Progenitor cell of endocrine pancreas (in vitro differentiated cells): ENCODE measurements at places on chromosomes 12 and 14. TPM values are rescaled to one million over a fixed set of nuclear protein-coding genes. Genes with fewer than 3 reads are reported as not detected.

DNA sequence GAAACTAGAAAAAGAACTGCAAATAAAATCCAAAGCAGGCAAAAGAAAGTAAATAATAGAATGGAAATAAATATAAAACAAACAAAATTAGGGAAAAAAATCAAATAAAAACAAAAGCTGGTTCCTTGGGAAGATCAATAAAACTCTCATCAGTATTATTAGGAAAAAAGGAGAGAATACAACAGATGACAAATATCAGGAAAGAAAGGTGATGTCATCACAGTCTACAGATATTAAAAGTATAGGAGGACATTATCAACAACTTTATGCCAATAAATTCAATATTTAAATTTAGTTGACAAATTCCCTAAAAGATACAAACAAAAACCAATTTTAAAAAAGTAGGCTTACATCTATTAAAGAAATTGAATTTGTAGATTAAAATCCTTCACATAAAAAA is 107.4 kb upstream of the FOXN3 start:
- no peaks in the 10 kb centered on the region for H3K4me1 ChIP-seq
- no peaks in the 10 kb centered on the region for H3K27me3 ChIP-seq
- H3K27ac ChIP-seq = no peak overlapping the region
- H3K36me3 ChIP-seq = peaks cover 5% of the 10 kb centered on the region
- no peak overlapping the region for H3K4me3 ChIP-seq

GRCh38 chr12:74381958-74382357 is 155.7 kb upstream of the ATXN7L3B start:
- H3K4me1 ChIP-seq = no peaks in the 10 kb centered on the region
- H3K27ac ChIP-seq = no peak overlapping the region
- no peaks in the 10 kb centered on the region for H3K36me3 ChIP-seq
- H3K4me3 ChIP-seq = no peak overlapping the region

GRCh38 chr14:72904840-72905561 is 11.1 kb upstream of the DPF3 start:
- H3K4me1 ChIP-seq = no peaks in the 10 kb centered on the region
- no peak overlapping the region for H3K27ac ChIP-seq
- no peak overlapping the region for H3K4me3 ChIP-seq
- DNase-seq = no peak

DNA sequence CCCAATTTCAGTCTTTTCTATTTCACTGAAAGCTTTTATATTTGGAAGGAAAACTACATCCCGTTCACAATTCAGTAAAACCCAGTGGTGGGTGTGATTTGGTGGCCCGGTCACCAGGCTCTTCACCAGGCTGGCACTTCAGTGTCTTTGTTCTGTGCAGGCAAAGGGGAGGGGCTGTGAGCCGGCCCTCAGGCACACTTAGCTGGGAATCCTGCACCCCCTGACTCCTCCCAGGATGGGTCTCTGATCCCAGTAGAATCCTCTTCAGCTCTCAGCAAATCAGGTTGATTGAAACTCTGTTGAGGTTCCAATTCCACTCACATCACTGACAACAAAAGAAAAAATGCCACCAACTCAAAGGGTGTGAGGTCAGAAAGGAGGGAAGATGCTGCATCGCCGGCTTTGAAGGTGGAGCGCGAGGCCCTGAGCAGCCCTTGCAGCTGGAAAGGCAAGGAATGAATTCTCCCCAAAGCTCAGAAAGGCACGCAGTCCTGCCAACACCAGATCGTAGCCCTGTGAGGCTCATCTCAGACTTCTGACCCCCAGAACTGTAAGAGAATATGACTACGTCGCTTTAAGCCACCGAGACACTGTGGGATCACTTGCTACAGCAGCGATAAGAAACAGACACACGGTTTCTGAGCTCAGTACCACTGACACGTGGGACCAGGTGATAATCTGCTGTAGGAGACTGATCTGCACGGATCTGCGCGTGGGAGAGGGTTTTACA is 166.6 kb downstream of the PIWIL1 start:
- no peaks in the 10 kb centered on the region for H3K36me3 ChIP-seq
- no peak for DNase-seq
- no peak overlapping the region for H3K4me3 ChIP-seq
- H3K27me3 ChIP-seq = peaks cover 10% of the 10 kb centered on the region
- H3K4me1 ChIP-seq = no peaks in the 10 kb centered on the region

DNA sequence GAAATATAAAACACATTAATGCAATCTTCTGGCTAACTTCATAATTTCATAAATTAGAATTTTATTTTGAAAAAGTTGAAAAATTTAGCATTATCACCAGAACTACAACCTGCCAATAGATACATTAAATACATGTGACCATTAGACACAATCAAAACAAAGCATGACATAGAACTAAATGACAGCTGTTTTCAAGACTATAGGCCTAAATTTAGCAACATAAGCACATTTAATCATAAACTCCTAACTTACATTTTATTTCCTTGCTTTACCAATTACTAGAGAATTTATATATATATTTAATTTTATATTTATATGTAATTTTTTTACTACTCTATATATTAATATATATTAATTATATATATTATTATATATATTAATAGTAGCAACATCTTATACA is 165.4 kb downstream of the CEP128 start:
- H3K4me1 ChIP-seq = peaks cover 3% of the 10 kb centered on the region
- H3K27ac ChIP-seq = no peak overlapping the region
- no peak overlapping the region for H3K4me3 ChIP-seq
- H3K36me3 ChIP-seq = no peaks in the 10 kb centered on the region
- no peak for DNase-seq

GRCh38 chr12:56257491-56258067 is 605 bp downstream of the ANKRD52 start:
- DNase-seq = no peak
- H3K27ac ChIP-seq = peak overlapping the region; percentile 94
- peak overlapping the region; percentile 93 for H3K4me3 ChIP-seq
- peaks cover 15% of the 10 kb centered on the region for H3K36me3 ChIP-seq
- H3K4me1 ChIP-seq = peaks cover 14% of the 10 kb centered on the region

GRCh38 chr14:68684466-68685418 is 108.1 kb downstream of the ZFP36L1 start:
- H3K36me3 ChIP-seq = no peaks in the 10 kb centered on the region
- no peaks in the 10 kb centered on the region for H3K27me3 ChIP-seq
- H3K4me3 ChIP-seq = no peak overlapping the region
- no peak for DNase-seq

GRCh38 chr14:105102361-105102870 is 37.2 kb upstream of the GPR132 start:
- H3K27me3 ChIP-seq = peaks cover 24% of the 10 kb centered on the region
- H3K36me3 ChIP-seq = peaks cover 6% of the 10 kb centered on the region
- H3K4me3 ChIP-seq = no peak overlapping the region
- no peak overlapping the region for H3K27ac ChIP-seq
- H3K4me1 ChIP-seq = peaks cover 3% of the 10 kb centered on the region
- DNase-seq = no peak

Gene INHBC
- total RNA-seq = 0.16 TPM in 1 of 2 replicates, not detected in the other

Gene BMAL2
- 26.0 and 28.8 TPM in 2 replicates for total RNA-seq

Gene NAV3
- 11.5 and 11.7 TPM in 2 replicates for total RNA-seq

Gene TTC9
- total RNA-seq = 8.2 and 9.0 TPM in 2 replicates
